Stimulated activated CD4-positive, alpha-beta T cell treated with anti-CD3 and anti-CD28 coated beads, TNF-alpha, amount 100 ng/mL, for 24 hours (primary cell): ENCODE measurements at places on chromosomes 1 and 21.

DNA sequence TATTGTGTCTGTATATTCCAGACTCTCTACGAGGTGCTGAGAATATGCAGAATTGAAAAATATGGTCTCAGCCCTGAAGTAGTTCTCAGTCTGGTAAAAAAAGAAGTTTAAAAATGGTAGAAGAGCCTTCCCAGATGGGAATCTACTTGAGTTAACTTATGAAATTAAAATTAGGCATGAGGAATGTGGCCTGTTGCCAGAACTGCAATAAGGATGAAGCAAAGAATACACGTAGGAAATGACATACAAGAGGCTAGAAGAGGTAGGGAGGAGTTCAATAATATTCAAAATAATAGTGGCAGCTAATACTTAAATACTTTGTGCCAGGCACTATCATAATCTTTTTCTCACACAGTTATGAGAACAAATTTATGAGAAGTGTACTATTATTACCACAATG, 6.3 kb downstream of the ASPM start:
- no peak for DNase-seq

DNA sequence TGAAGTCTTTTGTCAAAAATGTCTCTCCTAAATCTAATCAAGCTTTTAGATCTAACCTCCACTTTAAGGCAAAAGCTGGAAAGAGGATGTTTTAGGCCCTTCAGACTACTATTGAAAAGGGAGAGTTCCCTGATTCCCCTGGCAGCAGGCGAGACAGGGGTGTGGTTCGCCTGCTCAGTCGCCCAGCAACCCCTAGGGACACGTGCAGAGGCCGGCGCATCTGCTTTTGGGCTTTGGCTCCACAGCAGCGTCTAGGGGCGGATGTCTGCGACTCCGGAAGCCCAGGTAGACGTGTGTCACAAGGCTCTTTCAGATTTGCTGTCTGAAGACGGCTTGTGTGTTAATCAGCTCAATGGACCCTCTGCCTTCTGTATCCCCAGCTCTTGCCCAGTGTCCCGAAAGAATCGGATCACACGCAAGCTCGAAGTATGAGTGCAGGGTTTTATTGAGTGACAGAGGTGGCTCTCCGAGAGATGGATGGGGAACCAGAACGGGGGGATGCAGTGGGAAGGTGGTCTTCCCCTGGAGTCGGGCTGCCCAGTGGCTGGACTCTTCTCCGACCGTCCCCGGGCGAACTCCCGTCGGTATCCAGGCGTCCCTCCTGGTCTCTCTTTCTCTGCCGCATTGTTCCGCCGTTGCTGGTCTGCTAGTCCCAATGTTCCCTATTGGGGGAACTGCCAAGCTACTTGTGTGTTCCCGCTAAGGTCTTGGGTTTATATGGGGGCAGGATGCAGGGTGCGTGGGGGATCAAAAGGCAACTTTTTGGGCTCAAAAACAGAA, 45.5 kb downstream of the OLFML2B start:
- no peak for DNase-seq

- no peak for DNase-seq
Observed at GRCh38 chr1:83673312-83673711, 325.6 kb downstream of the TTLL7 start.

GRCh38 chr1:168287237-168287664, 6.6 kb downstream of the TBX19 start:
- DNase-seq: no peak

- no peak for DNase-seq
Observed at GRCh38 chr1:47778280-47778679, 218.9 kb downstream of the TRABD2B start.

DNA sequence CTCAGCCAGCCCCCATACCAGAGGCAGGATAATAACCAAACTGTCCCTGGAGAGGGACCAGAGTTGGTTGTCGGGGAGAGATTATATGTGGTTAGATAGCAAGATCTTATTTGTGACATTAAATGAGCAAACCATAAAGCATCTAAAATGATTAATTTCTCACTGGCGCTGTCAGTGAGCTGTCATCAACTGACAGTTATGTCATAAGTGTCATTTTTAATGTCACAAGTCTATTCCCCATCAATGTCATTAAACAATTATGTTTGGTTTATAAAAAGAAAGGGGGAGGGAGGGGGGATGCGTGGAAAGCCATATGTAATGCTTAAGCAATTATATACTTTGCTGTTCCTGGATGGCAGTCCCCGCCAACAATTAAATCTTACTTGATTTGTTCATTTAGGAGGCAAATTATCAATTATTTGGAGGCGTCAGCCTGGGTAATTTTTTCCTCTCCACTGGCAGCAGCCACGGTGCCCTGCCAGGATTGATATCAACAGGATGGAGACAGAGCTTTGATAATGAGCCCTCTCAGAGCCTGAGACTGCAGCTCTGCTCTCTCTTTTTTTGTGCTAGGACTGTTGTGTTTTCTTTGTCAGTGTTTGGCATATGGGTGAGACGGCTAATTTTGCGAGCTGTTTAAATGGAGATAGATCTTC, 333.6 kb upstream of the CAMK1G start:
- DNase-seq: no peak

GRCh38 chr1:159009287-159009686, 420 bp upstream of the IFI16 start:
- DNase-seq: no peak

DNA sequence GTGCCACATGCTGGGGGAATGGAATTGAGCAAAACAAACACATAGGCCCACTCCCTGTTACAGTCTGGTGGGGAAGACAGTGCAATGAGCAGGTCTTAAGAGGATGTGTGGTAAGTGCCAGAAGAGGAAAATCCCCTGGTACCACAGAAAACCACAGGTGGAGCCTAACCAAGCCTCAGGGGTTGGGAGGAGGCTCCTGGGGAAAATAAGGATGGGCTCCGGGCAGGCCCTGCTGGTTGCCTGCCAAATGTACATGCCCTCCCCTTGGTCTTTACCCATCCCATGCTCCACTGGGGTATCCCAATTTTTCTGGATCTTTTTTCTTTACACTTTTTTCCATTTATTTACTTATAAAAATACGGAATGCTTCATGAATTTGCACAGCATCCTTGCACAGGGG, 40.4 kb downstream of the ATP1A1 start:
- DNase-seq: no peak

- peak; percentile 0 for DNase-seq
Observed at GRCh38 chr1:57307392-57308170, 116.3 kb downstream of the DAB1 start.

DNA sequence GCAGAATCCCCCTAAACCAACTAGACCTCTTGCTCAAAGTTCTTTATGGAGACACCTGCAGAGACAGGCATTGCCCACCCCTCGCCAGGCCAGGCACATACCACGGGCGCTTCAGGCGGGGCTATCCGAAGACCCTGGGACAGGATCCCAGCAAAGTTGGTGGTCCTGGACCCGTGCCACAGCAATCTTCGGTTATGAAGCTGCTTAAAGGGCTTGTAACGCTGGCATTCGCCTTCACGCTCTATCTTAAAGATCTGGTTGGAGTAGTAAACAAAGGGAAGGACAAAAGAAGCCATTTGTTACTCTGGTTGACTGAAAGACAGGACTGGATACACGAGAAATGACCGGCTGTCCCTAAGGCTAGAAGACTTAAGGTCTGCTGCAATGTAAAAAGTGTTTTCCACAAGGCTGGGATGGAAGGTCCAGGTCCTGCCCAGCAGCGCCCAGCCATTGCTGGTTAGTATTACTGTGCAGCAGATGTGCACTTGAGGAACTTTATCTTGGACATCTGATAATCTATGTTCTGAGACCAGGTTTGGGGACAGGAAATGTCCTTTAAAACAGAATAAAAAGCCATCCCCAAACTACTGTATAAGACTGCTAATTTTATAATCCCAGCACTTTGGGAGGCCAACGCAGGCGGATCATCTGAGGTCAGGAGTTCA, 42.9 kb downstream of the PARP1 start:
- no peak for DNase-seq

GRCh38 chr1:6923416-6923815, 138.2 kb downstream of the CAMTA1 start:
- DNase-seq: no peak

GRCh38 chr1:67399199-67399993, 30.8 kb downstream of the SERBP1 start:
- no peak for DNase-seq

DNA sequence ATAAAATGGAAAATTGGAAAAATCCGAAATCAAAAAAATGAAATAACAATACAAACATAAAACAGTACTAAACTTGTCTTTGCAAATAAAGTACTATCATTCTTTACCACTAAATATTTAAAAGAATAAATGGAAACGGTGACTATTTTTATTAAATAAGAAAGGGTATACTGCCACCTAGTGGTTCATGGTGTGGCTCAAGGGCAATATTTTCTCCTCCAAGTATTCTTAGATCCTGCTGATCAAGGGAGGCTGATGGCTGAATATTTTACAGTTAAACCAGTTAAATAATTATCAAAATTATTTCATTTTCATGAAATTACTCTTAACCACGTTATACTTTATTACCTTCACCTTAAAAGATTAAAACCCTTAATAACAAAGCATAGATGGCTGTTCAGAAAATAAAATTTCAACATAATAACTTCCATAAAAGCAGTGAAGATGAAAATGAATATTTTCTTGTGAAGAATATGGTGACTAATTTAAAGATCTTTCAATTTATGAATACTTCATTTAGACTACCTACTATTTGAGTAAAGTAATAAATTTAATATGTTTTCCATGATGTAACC, 1793.9 kb downstream of the NCAM2 start:
- DNase-seq: peak; percentile 2

- DNase-seq: no peak
Observed at GRCh38 chr1:237247442-237247841, 205.5 kb downstream of the RYR2 start.

DNA sequence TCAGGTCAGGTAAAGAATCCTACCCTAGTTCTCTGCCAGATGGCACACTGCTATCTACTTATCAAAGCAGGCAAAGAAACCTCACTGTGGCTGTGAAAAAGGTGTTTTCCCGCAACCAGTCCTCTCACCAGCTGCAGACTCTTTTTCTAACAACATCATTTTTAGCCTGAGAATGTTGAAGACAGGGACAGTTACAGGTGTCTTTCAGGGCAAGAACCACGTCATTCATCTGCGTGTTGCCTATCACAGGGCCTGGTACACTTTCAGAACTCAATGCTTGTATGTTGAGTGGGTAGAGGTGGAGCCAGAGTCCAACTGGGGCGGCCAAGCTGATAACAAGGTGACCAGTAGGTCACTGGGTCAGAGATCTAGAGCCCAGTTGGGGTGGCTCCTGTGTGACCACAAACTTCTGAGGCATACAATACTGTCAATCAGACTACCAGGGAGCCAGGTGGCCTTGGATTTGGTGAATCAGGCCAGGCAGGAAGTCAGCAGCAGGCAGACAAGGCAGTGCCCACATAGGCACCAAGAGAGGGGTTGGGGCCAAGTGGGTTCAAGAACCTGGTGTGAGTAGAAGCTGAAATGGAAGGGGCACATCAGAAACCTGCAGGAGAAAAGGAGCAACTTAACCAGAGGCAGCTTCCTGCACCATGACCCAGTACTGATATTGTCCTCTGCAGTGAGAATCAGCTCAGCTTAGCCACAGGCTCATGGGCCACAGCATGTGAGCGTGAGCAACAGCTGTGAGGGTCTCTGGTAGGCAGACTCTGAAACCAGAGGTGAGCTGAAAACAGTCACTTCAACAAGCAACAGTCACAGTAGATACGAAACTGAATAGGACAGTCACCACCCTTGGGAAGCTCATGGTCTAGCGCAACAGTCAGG, 123.6 kb downstream of the DTL start:
- no peak for DNase-seq

DNA sequence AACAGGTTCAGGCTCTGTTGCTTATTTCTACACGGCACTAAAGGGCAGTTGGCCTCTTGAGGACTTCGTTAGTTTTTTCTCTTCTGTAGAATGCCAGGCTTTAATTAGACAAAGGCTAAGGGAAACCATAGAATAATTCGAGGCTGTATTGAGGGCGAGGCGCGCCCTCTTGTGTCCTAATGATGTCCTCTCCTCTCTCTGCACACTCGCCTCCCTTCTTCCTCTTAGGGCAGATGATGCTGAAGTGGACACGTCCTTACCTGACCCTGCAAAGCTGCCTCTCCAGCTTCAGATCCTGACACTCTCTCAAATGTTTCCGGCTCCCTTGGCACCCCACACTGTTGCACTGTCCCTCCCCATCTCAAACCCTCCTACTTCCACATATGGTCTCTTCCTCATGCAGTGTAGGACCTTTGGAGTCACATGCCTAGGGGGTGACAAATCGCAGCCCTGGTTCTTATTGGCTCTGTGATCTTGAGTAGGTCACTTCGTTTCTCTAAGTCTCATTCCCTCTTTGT, 1.9 kb upstream of the ZSCAN20 start:
- DNase-seq: peak; percentile 54

GRCh38 chr1:19640363-19641316, 3.5 kb upstream of the NBL1 start:
- DNase-seq: no peak

DNA sequence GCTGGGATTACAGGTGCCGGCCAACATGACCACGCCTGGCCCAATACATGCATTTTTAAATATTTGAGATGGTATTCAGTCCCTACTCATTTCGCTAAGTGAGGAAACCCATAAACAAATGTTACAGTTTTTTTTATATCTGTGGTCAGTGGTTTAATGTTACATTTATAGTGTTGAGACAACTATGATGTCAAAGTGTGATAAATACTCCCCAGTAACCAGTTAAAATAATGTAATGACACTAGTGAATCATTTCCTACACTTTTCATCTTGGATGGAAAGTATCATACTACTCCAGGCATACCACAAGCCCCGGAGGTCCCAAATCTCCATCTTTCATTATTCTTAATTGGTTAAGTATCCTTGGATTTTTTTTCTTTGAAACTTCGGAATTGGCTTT, 87.5 kb upstream of the KIF26B start:
- no peak for DNase-seq

DNA sequence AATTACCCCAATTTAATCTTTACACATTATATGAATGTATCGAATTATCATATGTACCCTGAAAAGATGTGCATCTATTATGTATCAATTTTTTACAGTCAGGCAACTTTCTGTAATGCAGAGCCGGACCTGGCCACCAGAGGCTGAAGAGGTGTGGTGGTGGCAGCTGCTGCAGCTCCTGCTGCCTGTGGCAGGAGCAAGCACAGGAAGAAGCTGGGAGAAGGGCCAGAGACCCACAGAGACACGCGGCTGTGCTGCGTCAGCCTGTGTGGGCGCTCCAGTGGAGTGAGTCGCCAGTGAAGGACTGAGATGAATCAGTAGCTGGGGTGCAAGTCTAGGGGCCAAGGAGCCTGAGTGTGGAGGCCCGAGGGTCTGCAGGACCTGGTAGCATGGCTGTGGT, 74.3 kb upstream of the COG2 start:
- DNase-seq: no peak

DNA sequence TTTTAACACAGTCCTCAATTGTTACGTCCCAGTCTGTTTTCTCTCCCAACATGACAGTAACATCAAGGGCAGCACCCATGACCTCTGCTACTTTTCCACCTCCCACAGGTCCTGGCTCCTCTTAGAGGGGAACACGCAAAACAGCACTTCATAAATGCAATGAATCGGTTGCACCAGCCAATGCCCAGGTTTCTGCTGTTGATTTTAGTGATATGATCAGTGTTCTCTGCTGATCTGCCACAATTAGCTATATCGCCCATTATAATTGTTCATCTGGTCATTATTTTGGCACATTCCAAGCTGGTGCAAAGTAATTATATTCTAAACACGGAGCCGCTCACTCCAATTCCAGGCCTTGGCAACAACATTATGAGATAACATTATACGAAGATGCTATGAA, 184.5 kb downstream of the KCNH1 start:
- DNase-seq: no peak
